ENCODE measurements at places on chromosomes 16 and 17. TPM values are rescaled to one million over a fixed set of nuclear protein-coding genes. Genes with fewer than 3 reads are reported as not detected.

The KRTAP4-4 gene
- not detected for total RNA-seq

The OMG gene
- not detected for total RNA-seq

The C1QTNF8 gene
- 0.65 TPM for total RNA-seq

The KIAA0753 gene
- total RNA-seq: 20.9 TPM

The NPIPA8 gene
- total RNA-seq: not detected

The SLC2A4 gene
- total RNA-seq: 0.11 TPM

The MT1M gene
- total RNA-seq: 6.3 TPM

The UNKL gene
- 12.2 TPM for total RNA-seq

The PIK3R6 gene
- total RNA-seq: not detected

The SEZ6 gene
- total RNA-seq: not detected

The AATF gene
- 25.6 TPM for total RNA-seq

The MARCHF10 gene
- not detected for total RNA-seq

The WNT9B gene
- 0.97 TPM for total RNA-seq

The ZG16 gene
- not detected for total RNA-seq

The CD300LF gene
- not detected for total RNA-seq

The ZPBP2 gene
- total RNA-seq: not detected

The IL34 gene
- 7.1 TPM for total RNA-seq

The ARL5C gene
- total RNA-seq: not detected

The CBX8 gene
- total RNA-seq: 2.9 TPM

The PITPNM3 gene
- 7.1 TPM for total RNA-seq

The RGS11 gene
- 2.6 TPM for total RNA-seq

The ERAL1 gene
- 27.7 TPM for total RNA-seq

The PLA2G10 gene
- not detected for total RNA-seq

The SPATA20 gene
- 86.2 TPM for total RNA-seq

Measured in articular chondrocyte of knee joint (primary cell).